ENCODE measurements at places on chromosomes 11 and 22.
A peak's percentile ranks its signal among the peaks of the same experiment; 100 is the strongest.

- no peak for DNase-seq
Measured at GRCh38 chr22:48055827-48056226, 1293.4 kb downstream of the TBC1D22A start.

DNA sequence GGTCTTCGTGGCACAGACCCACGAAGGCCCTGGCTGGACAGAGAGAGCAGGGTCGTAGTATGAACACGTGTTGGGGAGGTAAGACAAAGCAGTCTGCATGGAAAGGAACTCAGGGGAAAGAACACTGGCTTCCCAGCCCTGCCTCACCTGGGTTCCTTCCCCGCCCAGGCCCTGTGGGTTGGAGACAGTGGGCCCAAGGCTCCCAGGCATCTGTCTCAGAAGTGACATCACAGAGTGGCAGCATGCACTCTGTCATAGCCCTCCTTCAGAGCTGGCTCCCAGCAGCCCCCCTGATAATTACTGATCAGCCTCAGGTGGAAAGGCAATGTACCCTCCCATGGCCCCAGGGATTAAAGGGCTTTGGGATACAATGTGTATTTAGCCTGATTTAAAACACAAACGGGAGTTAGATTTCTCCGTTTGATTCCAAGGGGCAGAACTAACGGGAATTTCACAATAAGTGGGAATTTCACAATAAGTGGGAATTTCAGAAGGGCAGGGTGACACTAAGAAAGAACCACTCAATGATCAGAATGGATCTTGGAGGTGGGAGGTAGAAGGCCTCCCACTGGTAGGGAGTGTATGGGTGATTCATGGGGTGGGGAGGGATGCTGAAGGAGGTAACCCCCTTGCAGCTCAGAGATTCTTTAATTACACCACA, 65.1 kb downstream of the SLC22A12 start:
- no peak for DNase-seq

- DNase-seq: no peak
Measured at GRCh38 chr11:35223991-35224390, 85.0 kb downstream of the CD44 start.

DNA sequence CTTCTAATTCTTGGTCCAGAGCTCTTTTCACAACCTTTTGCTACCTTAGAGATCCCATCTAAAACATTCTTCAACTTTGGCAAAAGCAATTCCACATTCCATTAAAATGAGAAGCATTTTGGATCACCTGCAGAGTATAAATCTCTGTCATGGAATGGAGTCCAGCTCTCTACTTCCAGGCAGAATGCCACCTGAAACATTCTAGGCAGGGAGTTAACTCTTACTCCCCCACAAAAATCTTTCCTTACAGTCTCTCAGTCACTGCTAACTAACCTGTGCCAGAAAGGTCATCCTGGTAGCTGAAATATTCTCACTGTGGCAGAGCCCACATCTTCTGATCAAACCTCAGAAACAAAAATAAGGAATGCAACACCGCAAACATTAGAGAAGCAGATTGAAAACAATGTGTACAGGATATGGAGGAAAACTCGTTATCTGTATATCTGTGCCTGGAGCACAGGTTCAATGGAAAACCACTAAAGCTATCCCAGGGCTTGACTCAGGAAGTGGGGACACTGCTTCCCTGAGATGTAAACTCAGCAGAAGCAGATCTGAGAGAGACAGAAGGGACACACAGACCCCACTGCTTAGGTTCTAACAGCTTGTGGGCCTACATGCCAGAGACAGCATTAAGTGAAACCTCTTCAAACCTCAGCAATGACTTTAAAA, 78.9 kb downstream of the KCNC1 start:
- no peak for DNase-seq

DNA sequence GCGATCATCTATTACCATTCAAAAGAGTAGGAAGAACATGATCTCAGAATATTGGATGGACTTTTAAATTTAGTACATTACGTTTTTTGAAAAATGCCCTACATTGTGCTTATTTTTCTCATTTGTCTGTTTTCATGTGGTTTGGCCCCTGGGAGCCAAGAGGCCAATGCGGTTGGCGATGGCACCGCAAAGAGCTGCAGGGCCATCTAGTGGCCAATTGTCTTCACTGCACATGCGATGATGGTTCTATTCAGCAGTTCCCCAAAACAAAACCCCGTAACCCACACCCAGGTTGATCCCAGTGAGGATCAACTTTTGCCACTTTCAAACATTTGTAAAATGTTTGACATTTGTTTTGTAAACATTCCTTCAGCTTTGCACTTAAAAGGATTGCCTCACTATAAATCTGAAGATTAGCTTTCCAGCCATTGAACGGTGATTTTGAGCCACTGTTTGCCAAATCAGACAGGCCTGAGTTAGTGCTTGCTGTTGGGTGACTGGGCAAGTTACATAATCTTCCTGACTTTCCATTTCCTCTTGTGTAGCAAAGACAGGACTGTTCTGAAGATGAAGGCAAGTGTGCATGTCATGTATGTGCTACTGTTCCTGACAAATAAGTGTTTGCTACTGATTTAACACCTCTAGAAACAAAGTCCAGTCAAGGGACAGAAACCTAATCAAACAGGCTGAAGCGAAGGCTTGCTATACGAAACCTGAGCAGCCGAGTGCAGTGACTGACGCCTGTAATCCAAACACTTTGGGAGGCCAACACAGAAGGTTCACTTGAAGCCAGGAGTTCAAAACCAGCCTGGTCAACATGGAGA, 29.2 kb upstream of the XBP1 start:
- DNase-seq: peak; percentile 68

DNA sequence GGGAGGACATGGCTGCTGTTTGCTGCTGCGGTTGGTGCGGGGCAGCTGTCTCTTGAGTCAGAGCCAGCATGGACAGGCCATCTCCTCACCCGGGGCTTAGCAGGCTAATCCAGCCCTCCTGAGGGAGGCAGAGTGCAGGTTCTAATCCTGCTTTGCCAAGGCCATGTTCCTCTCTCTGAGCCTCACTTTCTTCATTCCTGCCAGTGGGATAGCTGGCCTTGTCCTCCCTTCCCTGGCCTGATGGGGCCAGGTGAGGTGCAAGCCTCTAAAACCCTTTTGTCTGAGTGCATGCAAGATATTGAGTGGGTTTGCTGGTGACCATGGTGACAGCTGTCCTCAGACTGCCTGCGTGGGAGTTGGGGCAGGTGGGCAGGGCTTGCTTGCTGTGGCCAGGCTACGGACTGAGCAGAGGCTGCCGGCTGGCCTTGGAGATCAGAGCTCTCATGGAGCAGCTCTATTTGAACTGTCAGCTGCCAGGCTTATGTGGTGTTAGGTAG, 3.6 kb downstream of the USP35 start:
- no peak for DNase-seq

DNA sequence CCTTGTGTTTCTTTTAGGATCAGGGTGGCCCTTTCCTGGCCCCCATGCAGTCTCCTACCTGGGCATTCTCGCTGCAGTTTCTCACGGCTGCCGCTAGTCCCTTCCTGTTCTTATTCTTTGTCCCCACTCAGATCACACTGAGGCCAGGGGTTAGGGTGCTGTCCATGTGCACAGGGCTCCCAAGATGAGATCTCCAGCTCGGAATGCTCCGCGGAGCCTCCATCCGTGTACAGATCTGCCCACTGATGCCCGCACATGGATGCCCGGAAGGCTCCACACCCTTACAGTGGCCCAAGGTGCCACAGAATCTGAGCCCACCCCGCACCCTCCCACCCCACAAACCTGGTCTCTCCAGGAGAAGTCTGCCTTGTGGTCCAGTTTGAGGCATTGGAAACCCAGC, 457.3 kb downstream of the TBC1D22A start:
- DNase-seq: no peak

GRCh38 chr22:36445158-36445668, 36.2 kb downstream of the TXN2 start:
- DNase-seq: no peak

DNA sequence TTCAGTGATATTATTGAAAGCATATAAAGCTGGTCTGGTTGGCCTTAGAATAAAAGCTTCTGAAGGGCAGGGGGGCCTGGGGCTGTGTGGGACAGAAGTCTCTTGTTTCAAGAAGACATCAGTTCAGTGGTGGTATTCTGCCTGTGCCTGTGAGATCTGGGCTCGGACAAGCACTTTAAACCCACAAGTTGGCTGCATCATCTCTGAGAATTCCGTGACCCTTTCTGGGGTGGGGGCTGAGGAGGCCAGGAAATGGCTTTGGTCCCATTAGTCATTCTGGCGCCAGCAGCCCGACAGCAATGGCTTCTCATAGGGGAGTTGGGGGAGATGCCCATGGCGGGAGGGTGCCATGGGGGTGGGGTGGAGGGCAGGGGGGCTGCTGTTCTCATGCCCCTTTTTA, 104.1 kb downstream of the PKNOX2 start:
- DNase-seq: no peak

DNA sequence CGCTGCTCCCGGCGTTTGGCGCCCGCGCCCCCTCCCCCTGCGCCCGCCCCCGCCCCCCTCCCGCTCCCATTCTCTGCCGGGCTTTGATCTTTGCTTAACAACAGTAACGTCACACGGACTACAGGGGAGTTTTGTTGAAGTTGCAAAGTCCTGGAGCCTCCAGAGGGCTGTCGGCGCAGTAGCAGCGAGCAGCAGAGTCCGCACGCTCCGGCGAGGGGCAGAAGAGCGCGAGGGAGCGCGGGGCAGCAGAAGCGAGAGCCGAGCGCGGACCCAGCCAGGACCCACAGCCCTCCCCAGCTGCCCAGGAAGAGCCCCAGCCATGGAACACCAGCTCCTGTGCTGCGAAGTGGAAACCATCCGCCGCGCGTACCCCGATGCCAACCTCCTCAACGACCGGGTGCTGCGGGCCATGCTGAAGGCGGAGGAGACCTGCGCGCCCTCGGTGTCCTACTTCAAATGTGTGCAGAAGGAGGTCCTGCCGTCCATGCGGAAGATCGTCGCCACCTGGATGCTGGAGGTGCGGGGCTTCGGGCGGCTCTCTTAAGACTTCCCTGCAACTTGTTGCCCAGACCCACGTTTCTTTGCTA, at the start of gene CCND1:
Gene CCND1, plus strand, starts transcription at position 162 of the 587 bp plus-strand sequence. Its CDS starts 158 bp downstream, at position 320.
- peak; percentile 38 for DNase-seq

DNA sequence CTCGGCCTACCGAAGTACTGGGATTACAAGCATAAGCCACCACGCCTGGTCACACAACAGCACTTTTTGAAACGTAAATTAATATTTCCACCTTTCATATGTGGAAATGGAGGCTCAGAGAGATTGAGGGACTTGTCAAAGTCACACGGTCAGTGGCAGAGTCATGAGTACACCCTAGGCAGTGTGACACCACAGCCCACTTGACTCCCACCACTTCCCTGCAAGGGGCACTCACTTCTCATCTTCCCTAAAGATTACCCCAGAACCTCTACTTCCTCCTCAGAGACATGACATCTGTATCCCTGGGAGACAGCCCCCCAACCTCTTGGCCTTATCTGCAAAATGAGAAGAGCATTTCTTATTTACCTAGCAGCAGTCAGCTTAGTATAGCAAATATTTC, 16.5 kb upstream of the MYOD1 start:
- DNase-seq: no peak

- no peak for DNase-seq
Measured at GRCh38 chr11:7020183-7020917, at the start of the genes NLRP14 and ZNF214. NLRP14 (plus strand) TSS chr11:7020479; CDS start chr11:7038587, 18,108 bp downstream. ZNF214 (minus strand) TSS chr11:7020346; CDS start chr11:7002835, 17,511 bp downstream.

- DNase-seq: no peak
Measured at GRCh38 chr11:32885556-32885955, 7.1 kb upstream of the QSER1 start.

All from stimulated activated CD4-positive, alpha-beta T cell treated with anti-CD3 and anti-CD28 coated beads, Interleukin-12 subunit alpha, Interleukin-12 subunit beta, amount 100 ng/mL, for 4 hours (primary cell).